ENCODE measurements at places on chromosomes 4 and X. TPM values are rescaled to one million over a fixed set of nuclear protein-coding genes. Genes with fewer than 3 reads are reported as not detected.

- peak overlapping the region; percentile 37 for H3K27ac ChIP-seq
- no peaks in the 10 kb centered on the region for H3K36me3 ChIP-seq
- DNase-seq = no peak
- no peak overlapping the region for H3K4me3 ChIP-seq
These were observed 66.2 kb downstream of the IRF2 start for GRCh38 chr4:184408021-184408683.

GRCh38 chr4:10761903-10762302 is 77.3 kb upstream of the CLNK start:
- H3K27me3 ChIP-seq = no peaks in the 10 kb centered on the region
- no peak overlapping the region for H3K4me3 ChIP-seq
- no peak overlapping the region for H3K27ac ChIP-seq
- H3K36me3 ChIP-seq = no peaks in the 10 kb centered on the region

GRCh38 chr4:128675083-128675482 is 134.4 kb upstream of the JADE1 start:
- no peaks in the 10 kb centered on the region for H3K4me1 ChIP-seq
- no peaks in the 10 kb centered on the region for H3K36me3 ChIP-seq
- DNase-seq = no peak
- no peaks in the 10 kb centered on the region for H3K27me3 ChIP-seq

DNA sequence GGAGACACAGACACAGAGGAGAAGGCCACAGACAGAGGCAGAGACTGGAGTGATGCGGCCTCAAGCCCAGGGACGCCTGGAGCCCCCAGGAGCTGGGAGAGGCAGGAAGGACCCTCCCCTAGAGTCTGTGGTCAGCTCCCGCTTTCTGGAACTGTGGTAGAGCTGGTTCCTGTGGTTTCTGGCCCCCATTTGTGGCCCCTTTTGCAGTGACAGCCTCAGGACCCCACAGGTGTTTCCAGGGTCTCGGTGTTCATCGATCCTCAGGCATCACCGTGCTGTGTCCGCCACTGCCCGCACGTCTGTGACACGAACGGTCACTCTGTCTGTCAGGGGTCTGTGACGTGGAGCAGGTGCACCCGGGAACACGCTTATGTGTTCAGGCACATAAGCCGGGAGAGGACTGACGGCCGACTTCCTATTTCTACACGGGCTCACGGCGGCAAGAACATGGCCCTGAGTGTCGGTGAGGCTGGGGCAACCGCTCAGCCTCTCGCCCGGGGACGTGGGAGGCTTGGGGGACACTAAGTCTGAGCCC is 7.9 kb downstream of the GTPBP6 start:
- H3K27me3 ChIP-seq = no peaks in the 10 kb centered on the region
- no peak for DNase-seq
- H3K27ac ChIP-seq = no peak overlapping the region
- no peaks in the 10 kb centered on the region for H3K36me3 ChIP-seq
- no peaks in the 10 kb centered on the region for H3K4me1 ChIP-seq

GRCh38 chr4:38334791-38335190 is 329.2 kb upstream of the KLF3 start:
- H3K36me3 ChIP-seq = no peaks in the 10 kb centered on the region
- no peaks in the 10 kb centered on the region for H3K4me1 ChIP-seq
- DNase-seq = no peak
- H3K27me3 ChIP-seq = no peaks in the 10 kb centered on the region

GRCh38 chr4:2754848-2755819 is 1.0 kb downstream of the TNIP2 start:
- H3K27me3 ChIP-seq = no peaks in the 10 kb centered on the region
- H3K36me3 ChIP-seq = no peaks in the 10 kb centered on the region
- peak overlapping the region; percentile 75 for H3K4me3 ChIP-seq
- no peak for DNase-seq
- peaks cover 15% of the 10 kb centered on the region for H3K4me1 ChIP-seq

DNA sequence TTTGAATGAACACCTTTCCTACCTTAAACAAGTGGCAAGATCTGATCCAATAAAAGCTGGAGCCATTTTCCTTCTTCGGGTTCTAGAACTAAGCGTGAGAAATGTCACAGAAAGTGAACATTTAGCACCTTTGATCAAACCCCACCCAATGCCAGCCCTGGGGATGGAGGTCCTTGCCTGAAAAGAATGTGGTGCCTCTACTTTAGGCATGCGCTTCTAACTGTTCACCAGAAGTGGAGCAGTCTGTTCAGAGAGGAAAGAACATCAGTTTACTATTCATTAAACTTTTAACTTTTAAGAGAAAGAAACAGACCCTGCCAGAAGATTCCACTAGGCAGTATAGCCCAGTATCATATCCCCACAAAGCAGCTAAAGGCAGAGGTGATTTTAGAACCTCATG is 75.9 kb downstream of the INTS12 start:
- DNase-seq = no peak
- H3K36me3 ChIP-seq = no peaks in the 10 kb centered on the region
- no peak overlapping the region for H3K27ac ChIP-seq
- H3K4me3 ChIP-seq = no peak overlapping the region

- DNase-seq = no peak
- H3K36me3 ChIP-seq = no peaks in the 10 kb centered on the region
- H3K27me3 ChIP-seq = no peaks in the 10 kb centered on the region
These were observed 431.2 kb downstream of the GASK1B start for GRCh38 chr4:157741642-157742041.

- no peaks in the 10 kb centered on the region for H3K4me1 ChIP-seq
- DNase-seq = no peak
- H3K27me3 ChIP-seq = no peaks in the 10 kb centered on the region
- H3K4me3 ChIP-seq = no peak overlapping the region
- no peaks in the 10 kb centered on the region for H3K36me3 ChIP-seq
These were observed 49.8 kb upstream of the CAMK2D start for GRCh38 chr4:113811359-113811758.

DNA sequence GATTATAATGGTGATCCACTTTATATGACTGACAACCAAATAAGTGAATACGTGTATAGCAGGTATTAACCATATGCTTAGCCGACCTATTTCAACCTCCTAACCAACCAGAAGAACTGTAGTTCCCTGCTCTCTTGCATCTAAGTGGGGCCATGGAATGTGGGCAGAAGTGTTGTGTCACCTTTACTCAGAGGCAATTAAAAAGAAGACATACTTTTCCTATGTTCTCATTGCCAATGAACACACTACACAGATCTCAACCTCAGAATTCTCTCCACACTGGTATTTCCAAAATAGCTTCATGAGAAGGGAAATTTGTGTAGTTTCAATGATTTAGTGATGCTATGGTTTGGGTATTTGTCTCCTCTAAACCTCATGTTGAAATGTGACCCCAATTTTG is 3.2 kb upstream of the NFKB1 start:
- H3K27ac ChIP-seq = no peak overlapping the region
- H3K27me3 ChIP-seq = no peaks in the 10 kb centered on the region
- H3K4me3 ChIP-seq = no peak overlapping the region
- no peak for DNase-seq
- H3K36me3 ChIP-seq = no peaks in the 10 kb centered on the region

GRCh38 chr4:38330321-38330720 is 333.7 kb upstream of the KLF3 start:
- H3K4me3 ChIP-seq = no peak overlapping the region
- H3K4me1 ChIP-seq = no peaks in the 10 kb centered on the region
- H3K36me3 ChIP-seq = no peaks in the 10 kb centered on the region
- H3K27ac ChIP-seq = no peak overlapping the region

- H3K4me3 ChIP-seq = no peak overlapping the region
- no peak overlapping the region for H3K27ac ChIP-seq
- no peak for DNase-seq
- H3K36me3 ChIP-seq = no peaks in the 10 kb centered on the region
These were observed 5.5 kb upstream of the TRIM2 start for GRCh38 chr4:153198719-153199118.

DNA sequence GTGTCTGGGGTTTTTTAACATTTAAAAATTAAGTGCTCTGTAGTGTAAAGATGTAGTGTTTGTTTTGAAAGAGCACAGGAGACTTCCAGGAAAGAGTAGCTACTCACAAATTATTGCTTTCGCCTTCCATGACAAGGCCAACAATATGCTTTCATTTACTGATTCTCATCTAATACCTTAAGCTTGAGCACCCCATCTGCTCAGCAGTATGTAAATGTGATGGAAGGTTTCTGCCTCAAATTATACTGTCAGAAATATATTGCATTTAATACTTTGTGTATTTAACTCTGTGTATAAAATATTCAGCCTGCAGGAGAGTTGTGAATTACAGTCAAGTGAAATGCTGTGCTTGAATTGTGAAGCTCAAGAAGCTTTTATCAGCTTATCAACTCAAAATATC is 296.3 kb upstream of the ATOH1 start:
- DNase-seq = no peak
- no peaks in the 10 kb centered on the region for H3K27me3 ChIP-seq
- H3K4me3 ChIP-seq = no peak overlapping the region
- no peak overlapping the region for H3K27ac ChIP-seq
- H3K4me1 ChIP-seq = no peaks in the 10 kb centered on the region
- no peaks in the 10 kb centered on the region for H3K36me3 ChIP-seq

DNA sequence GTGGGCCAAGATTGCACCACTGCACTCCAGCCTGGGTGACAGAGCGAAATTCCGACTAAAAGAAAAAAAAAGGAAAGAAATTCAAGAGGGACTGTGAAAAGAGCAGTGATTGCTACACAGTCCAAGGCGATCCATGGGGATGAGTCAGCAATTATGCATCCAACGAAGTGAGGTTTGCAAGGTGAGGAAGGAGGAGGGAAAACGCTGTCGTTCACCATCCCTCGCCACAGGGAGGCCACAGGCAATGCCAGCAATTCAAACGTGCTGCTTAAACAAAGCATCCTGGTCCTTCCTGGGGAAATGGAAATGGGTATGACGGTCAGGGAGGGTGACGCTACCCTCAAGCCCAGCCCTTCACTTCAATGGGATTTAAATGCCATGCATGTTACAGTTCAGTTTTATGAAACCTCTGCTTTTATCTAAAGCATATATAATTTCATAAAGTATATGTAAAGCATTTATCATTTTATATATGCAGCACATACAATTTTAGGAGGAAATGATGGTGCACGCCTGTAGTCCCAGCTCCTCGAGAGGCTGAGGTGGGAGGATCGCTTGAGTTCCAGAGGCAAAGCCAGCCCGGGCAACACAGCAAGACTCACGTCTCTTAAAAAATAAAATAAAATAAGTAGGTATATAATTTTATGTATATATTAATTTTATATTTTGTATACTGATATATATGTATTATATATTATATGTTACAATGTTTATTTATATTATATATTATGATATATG is 108.7 kb downstream of the DHRSX start:
- H3K27ac ChIP-seq = peak overlapping the region; percentile 52
- H3K4me3 ChIP-seq = no peak overlapping the region
- peaks cover 6% of the 10 kb centered on the region for H3K36me3 ChIP-seq
- H3K27me3 ChIP-seq = no peaks in the 10 kb centered on the region
- H3K4me1 ChIP-seq = no peaks in the 10 kb centered on the region
- peak; percentile 81 for DNase-seq

GRCh38 chr4:45172636-45173035 is 446.3 kb upstream of the GNPDA2 start:
- H3K27me3 ChIP-seq = no peaks in the 10 kb centered on the region
- H3K4me1 ChIP-seq = no peaks in the 10 kb centered on the region
- no peaks in the 10 kb centered on the region for H3K36me3 ChIP-seq
- H3K27ac ChIP-seq = no peak overlapping the region
- no peak for DNase-seq

- H3K27me3 ChIP-seq = no peaks in the 10 kb centered on the region
- H3K4me3 ChIP-seq = no peak overlapping the region
- peak; percentile 80 for DNase-seq
- H3K27ac ChIP-seq = no peak overlapping the region
- H3K4me1 ChIP-seq = no peaks in the 10 kb centered on the region
These were observed 233.6 kb downstream of the TRIML1 start for GRCh38 chr4:188372829-188373228.

DNA sequence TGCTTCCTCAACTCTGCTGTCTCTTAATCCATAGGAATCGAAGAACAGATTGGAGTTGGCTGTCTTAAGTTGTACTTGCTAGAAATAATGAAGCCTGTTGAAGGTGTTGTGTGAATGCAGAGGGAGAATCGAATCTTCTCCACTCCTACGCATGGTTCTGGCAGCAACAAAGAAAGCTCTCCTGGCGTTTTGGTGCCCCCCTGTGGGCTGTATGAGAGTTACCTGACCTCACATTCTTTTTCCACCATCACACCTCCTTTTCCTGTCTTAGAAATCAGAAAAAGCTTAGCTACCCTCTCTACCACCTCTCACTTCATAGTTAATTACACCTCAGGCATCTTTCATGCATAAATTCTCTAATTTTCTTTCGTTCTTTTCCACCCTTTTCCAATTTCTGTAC is 16.3 kb downstream of the KLF8 start:
- no peak overlapping the region for H3K4me3 ChIP-seq
- H3K36me3 ChIP-seq = no peaks in the 10 kb centered on the region
- no peak overlapping the region for H3K27ac ChIP-seq
- H3K27me3 ChIP-seq = no peaks in the 10 kb centered on the region
- H3K4me1 ChIP-seq = no peaks in the 10 kb centered on the region

- H3K4me3 ChIP-seq = no peak overlapping the region
- no peaks in the 10 kb centered on the region for H3K36me3 ChIP-seq
- H3K27ac ChIP-seq = no peak overlapping the region
- H3K27me3 ChIP-seq = no peaks in the 10 kb centered on the region
- no peaks in the 10 kb centered on the region for H3K4me1 ChIP-seq
- peak; percentile 52 for DNase-seq
These were observed 207.2 kb downstream of the NLGN4X start for GRCh38 chrX:6021316-6022091.

- no peak overlapping the region for H3K27ac ChIP-seq
- no peak for DNase-seq
- no peak overlapping the region for H3K4me3 ChIP-seq
- no peaks in the 10 kb centered on the region for H3K4me1 ChIP-seq
- no peaks in the 10 kb centered on the region for H3K27me3 ChIP-seq
These were observed 90.4 kb upstream of the HPRT1 start for GRCh38 chrX:134369576-134369975.

- no peaks in the 10 kb centered on the region for H3K36me3 ChIP-seq
- H3K27me3 ChIP-seq = no peaks in the 10 kb centered on the region
- no peaks in the 10 kb centered on the region for H3K4me1 ChIP-seq
- no peak overlapping the region for H3K27ac ChIP-seq
These were observed 20.6 kb upstream of the CLDN24 start for GRCh38 chr4:183342541-183343533.

Gene FAM193A
- total RNA-seq = 9.8 TPM

Gene FAM200B
- 54.0 TPM for total RNA-seq

Gene RAPGEF2
- 79.3 TPM for total RNA-seq

Gene FAM184B
- total RNA-seq = not detected

Gene SLC10A7
- total RNA-seq = 17.0 TPM

Gene PFKFB1
- 2.1 TPM for total RNA-seq

Gene FAM149A
- total RNA-seq = 6.7 TPM

Gene ADH1C
- 13.7 TPM for total RNA-seq

Gene CORIN
- total RNA-seq = 0.64 TPM
